AML-193 (cell line): ENCODE measurements at places on chromosomes 4 and X.

DNA sequence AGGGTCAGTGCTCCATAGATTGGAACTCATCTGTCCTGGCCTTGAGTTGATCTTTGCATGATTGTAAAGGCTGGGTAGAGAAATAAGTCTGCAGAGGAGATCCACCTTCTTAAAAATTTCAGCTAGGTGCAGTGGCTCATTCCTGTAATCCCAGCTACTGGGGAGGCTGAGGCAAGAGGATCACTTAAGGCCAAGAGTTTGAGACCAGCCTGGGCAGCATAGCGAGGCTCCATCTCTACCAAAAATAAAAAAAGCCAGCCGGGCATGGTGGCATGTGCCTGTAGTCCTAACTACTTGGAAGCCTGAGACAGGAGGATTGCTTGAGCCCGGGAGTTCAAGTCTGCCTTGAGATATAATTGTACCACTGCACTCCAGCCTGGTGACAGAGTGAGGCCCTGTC is 476 bp upstream of the CXCR3 start:
- DNase-seq: no peak

DNA sequence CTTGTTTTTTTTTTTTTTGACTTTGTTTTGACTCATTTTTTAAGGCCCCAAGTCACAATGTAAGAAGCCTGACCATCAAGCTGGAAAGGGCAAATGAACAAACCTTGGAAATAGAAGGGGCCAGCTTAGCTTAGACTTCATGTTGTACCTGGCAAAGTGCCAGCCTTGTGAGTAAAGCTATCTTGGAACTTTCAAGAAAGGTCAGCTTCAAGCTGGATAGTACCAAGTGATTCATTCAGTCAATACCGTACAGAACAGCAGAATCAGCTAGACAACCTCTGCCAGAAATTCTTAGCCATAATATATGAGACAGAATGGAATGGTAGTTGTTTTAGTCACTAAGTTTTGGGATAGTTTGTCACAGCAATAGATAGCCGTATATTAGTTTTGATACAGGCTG is 1492.2 kb upstream of the TENM3 start:
- DNase-seq: no peak

- no peak for DNase-seq
Measured at GRCh38 chr4:110620691-110621327, 2.1 kb downstream of the PITX2 start.

DNA sequence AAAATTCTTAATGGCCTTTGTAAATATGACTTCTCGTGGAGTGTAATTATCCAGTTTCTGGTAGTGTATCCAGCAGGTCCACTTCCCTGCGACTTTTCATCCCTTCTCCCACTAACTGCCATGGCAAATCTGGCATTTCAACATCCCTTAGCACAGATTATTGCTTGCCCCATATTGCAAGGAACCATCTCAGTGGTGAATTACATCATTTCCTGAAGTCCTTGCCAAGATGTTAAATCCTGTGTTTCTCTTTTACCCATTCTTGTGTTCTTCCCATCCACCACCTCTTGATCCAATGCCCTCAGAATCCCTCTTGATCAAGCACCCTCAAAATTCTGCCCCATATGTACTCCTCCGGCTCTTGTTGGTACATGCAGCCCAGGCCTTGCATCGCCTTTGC is 88.1 kb upstream of the ZNF81 start:
- no peak for DNase-seq

GRCh38 chr4:30172416-30172815 is 547.8 kb upstream of the PCDH7 start:
- no peak for DNase-seq

GRCh38 chr4:85932500-85933290 is 427.2 kb downstream of the MAPK10 start:
- DNase-seq: no peak

- no peak for DNase-seq
Measured at GRCh38 chr4:19494961-19495360, 756.7 kb upstream of the SLIT2 start.

DNA sequence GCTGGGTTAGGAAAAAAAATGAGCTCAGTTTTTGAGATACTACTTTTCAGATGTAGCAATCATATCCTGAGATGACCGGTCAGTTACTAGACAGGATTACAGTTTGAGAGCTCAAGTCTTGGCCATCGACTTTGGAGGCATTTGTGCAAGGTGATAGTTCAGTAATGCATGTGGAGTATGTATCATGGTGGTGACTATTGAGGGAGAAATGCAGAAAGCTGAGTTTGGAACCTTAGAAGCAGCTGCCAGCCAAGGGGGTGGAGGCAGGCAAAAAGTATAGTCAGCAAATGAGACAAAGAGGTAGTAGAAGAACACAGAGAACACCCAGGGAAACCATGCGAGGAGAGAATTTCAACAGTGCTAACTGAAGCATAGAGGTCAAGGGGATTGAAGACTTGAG is 48.7 kb upstream of the SLC4A4 start:
- no peak for DNase-seq

DNA sequence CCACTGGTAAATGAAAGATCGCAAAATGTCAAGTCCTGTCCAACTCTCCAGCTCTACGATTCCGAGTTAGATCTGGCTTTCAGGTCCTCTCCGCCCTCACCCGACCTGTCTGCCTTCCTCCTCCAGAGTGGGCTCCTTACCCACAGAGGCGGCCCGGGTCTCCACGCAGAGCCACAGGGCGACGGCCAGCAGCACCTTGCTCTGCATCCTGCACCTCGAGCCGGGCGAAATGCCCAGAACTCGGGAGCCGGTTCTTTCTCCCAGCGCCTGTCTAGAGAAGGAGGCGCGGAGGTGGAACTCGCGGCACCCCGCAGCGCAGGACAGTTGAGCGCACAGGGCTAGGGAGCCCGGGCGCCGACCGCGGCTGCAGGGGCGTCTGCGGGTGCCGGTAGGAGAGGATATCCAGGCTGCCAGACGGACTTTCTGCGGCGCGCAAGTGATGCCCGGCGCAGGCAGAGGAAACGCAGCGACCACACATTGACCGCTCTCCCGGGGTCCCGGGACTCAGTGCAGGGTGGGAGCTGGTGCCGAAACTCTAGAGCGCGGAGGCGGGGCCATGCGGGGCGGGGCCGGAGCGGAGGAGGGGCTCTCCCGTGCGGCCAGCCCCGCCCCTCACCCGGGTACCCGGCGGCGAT is at the start of gene KDR:
Gene KDR, minus strand, starts transcription at position 509 of the 635 bp plus-strand sequence. Its CDS starts 302 bp downstream, at position 207.
- no peak for DNase-seq

DNA sequence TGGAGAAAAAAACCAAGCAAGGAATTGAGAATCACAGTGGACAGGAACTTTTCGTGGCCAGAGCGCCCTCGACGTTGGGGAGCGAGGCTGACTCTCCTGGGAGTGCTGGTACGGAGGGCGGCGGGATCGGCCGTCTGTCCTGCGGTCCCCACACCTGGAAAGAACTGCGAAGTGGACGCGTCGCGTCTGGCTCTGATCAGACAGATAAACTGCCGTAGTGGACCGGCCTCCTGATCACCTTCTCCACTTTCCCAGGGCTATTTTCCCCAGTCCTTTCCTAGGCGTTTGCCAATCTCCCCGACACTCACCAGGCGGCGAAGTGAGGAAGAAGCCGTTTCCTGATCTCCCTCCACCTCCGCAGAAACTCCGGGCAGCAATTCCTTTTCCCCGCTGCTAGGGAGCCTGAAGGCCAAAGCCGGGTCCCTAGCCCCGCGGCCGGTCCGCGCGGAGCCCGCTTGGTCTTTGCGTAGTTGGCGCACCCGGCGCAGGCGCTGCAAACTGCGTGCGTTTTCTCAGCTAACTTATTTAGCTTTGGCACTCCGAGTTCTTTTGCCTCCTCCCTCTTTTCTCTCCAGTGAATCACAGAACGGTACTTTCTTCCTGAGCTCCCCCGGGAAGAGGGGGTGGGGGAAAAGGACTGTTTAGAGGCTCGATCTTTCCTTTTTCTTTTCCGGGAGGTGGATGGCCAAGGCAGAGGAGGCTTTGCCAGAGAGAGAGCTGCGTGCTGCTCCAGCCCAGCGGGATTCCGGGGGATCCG is at the start of gene ARSJ:
Gene ARSJ, minus strand, starts transcription at position 500 of the 757 bp plus-strand sequence. CDS start 813 bp downstream, outside the sequence.
- no peak for DNase-seq

GRCh38 chr4:98260047-98260578 is 1.1 kb upstream of the RAP1GDS1 start:
- no peak for DNase-seq

GRCh38 chrX:6169407-6169806 is 59.3 kb downstream of the NLGN4X start:
- DNase-seq: no peak

DNA sequence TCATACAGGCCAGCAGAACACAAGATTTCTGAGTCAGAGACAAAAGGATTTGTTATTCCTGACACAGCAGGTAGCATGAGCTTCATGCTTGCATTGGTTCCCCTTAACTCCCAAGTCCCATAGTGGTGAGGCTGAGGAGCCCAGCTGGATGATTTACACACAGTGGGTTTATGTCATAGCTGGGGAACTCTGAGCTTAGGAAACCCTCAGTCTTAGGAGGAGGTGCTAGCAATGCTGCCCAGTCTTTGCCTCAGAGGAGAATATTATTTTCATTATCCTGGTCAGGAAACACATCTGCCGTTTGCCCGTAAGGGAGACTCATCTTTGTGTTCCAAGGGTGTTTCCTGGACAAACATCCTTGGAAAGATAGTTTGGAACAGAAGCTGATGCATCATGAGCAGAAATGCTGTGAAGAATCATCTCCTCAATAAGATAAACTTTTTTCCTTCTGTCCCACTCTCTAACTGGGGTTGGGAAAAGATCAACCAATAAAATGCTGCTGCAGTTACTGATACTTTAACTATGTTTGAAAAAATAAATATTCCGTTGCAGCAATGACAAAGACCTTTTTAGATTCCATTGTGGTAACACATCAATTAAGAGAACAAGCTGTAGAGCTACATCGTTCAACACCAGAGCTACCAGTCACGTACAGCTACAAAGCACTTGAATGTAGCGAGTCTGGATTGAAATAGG is 146.8 kb downstream of the DCLK2 start:
- no peak for DNase-seq

DNA sequence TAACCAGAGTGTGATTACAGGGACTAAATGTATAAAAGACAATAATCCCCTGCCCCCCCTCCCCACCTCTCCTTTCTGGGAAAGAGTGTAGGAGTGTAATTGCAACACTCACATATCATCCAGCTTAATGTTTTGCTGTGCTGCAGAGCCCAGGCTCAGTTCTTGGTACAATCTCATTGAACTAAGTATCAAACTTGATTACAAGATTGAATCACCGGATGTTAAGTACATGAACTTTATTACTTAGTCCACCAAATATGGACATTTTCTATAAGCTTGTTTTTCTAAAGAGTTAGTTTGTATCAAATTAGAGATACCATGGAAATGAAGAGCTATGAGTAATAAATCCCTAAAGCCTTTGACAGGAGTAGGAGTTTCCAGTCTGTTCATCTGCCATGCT is 559.1 kb downstream of the ZNF674 start:
- DNase-seq: no peak

- no peak for DNase-seq
Measured at GRCh38 chr4:62366939-62367338, 1166.8 kb downstream of the ADGRL3 start.

DNA sequence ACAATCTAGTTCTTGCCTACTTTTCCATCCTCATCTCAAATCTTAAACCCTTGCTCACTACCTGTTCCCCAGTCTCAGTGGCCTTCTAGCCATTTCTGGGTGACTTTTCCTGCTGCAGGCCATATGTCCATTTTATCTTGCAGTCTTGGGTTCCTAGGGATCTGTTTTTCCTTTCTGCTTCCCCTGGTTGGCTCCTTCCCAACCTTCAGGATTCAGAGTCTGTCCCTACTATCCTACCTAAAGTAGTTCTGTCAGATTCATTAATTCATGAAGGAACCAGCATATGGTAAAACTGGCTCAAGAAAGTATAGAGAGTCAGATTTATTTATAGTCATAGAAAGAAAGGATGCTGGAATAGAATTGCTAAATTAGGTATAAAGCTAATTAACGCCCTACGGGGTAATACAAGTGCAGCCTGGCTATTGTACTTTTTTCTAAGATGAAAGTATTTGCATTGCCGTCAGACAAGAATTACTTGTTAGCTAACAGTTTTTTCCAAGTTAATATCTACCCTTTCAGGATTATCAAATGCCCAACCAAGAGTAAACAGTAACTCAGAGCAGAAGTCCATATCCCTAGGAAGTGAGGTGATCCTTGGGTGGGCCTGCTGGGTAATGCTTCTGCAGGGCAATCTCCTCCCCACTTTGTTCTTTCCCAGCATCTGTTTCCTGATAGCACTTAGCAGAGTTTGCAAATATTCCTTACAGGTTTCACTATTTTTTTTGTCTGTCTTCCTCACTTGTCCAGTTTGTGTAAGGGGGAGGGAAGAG is 63.6 kb downstream of the REPS2 start:
- no peak for DNase-seq

GRCh38 chrX:110331444-110332030 is 13.7 kb upstream of the AMMECR1 start:
- no peak for DNase-seq

DNA sequence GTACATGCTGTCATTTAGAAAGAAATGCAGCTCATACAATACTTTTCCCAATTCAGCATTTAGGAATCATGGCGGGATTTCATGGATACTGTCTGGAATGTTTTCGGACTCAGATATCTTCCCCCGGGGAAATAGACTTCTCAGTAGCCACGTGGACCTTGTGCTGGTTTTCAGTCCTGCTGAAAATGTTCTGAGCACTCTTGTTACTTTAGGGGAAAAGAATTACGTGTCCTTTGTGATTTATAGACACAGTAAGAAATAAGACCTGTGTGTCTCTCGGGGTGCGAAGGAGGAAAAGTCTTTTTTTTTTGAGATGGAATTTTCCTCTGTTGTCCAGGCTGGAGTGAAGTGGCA is 3.8 kb downstream of the CD99 start:
- DNase-seq: no peak

- no peak for DNase-seq
Measured at GRCh38 chr4:40600850-40601249, 28.8 kb downstream of the RBM47 start.

DNA sequence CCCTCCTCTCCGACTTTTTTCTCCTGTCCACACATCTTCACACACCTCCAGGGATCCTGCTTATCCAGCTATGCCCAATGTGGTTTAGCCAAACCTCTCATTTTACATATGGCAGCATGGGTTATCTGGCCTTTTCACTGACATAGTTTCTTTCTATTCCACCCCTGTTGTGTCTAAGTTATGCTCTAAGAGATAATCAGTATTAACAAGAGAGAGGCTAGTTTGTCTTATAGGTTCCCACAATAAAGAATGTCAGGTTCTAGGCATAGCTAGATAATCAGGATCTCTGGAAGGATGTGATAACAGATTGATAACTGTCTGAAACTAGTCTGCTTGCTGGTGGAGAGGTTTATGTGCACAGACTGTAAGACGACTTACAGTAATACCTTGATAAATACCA is 7.7 kb upstream of the GALNT7 start:
- DNase-seq: no peak

GRCh38 chr4:139815778-139816601 is 150.4 kb downstream of the MGST2 start:
- peak; percentile 58 for DNase-seq

DNA sequence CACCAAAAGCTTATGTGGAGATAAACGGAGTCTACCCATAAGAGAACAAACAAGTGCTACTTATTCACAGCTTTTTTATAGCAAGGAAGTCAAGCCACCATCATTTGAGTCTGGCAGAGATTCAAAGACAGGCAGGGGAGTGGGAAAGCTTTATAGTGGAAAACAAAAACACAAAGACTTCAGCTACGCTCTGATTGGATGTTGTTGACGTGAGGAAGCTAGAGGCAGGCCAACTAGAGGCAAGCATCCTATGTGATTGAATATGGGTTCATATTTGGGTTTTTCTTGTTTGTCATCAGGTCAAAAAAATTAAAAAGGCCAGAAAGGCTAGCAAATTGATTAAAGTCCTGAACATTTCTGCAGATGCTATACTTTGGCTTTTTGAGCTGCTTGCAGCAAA is 719 bp upstream of the TCEAL4 start:
- DNase-seq: no peak

- peak; percentile 21 for DNase-seq
Measured at GRCh38 chrX:151151665-151152267, 24.6 kb upstream of the GPR50 start.
